ENCODE measurements at places on chromosomes 12 and 14. TPM values are rescaled to one million over a fixed set of nuclear protein-coding genes. Genes with fewer than 3 reads are reported as not detected.
A peak's percentile ranks its signal among the peaks of the same experiment; 100 is the strongest.

GRCh38 chr14:49581209-49582112, 4.7 kb downstream of the RPS29 start:
- no peak for DNase-seq

DNA sequence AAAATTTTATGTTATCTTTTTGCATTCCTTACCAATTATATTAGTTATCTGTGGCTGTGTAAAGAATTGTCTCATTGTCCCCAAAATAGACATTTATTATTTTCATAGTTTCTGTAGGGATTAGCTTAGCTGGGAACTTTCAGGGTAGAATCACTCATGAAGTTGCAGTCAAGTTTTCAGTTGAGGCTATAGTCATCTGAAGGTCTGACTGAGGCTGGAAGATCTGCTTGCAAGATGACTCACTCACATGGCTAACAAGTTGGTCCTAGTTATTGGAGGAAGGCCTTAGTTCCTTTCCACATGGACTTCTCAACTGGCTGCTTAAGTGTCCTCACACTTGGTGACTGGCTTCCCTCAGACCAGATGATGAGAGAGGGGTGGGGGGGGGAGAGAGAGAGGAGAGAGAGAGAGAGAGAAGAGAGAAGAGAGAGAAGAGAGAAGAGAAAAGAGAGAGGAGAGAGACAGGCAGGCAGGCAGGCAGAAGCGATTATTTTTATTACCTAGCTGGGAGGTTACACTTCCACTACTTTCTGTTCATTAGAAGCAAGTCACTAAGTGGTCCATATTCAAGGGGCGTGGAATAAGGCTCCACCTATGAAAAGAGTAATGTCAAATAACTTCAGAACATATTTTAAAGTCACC, 6.4 kb downstream of the AP5M1 start:
- no peak for DNase-seq

DNA sequence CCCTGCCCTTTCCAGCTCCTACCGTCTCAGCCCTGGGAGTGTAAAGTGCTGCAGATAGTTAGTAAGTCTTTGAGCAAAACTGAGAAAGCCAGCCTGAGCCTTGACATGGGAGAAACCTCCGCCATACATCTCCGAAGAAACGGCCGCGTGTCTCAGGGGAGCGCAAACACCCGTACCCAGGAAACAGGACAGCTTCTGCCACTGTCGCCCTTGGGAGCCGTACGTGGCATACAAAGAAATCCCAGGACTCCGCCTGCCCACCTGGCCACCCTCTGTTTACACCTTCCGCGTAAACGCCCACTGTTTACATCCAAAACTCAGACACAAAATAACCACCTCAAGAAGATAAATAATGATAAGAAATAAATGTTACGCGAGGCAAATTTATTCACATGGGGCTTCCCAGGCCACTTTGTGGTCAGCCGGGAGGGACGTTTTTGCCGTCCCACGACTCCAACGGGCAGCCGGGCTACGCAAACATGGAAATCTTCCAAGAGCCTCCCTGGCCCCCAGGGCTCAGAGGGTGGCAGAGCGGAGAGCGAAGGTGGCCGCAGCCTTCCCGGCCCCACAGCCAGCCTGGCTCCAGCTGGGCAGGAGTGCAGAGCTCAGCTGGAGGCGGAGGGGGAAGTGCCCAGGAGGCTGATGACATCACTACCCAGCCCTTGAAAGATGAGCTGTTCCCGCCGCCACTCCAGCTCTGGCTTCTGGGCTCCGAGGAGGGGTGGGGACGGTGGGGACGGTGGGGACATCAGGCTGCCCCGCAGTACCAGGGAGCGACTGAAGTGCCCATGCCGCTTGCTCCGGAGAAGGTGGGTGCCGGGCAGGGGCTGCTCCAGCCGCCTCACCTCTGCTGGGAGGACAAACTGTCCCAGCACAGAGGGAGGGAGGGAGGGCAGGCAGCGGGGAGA, at the start of gene BDKRB2:
BDKRB2 (plus strand) TSS at position 689 of the 908 bp plus-strand sequence. CDS start 32,269 bp downstream, outside the sequence.
- DNase-seq, result peak; percentile 88

DNA sequence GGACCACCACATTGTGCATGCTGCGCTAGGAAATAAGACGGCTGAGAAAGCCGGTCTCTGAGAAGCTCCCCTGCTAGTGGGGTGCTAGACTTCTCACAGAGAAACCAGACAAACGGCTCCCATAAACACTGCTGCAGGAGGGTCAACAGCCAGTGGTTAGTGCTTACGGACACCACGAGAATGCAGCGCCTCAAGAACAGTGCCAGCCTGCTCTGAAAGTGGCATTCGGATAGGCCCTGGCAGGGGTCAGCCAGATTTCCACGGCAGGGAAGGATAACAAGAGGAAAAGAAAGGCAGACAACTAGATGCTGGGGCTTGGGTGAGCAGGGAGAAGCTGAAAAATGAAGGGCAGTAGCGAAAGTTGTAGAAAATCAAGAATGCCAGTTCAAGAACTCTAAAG, 26.4 kb downstream of the PPTC7 start:
- no peak for DNase-seq

MGP gene
- total RNA-seq, result not detected

STAC3 gene
- 594 TPM for total RNA-seq

DNA sequence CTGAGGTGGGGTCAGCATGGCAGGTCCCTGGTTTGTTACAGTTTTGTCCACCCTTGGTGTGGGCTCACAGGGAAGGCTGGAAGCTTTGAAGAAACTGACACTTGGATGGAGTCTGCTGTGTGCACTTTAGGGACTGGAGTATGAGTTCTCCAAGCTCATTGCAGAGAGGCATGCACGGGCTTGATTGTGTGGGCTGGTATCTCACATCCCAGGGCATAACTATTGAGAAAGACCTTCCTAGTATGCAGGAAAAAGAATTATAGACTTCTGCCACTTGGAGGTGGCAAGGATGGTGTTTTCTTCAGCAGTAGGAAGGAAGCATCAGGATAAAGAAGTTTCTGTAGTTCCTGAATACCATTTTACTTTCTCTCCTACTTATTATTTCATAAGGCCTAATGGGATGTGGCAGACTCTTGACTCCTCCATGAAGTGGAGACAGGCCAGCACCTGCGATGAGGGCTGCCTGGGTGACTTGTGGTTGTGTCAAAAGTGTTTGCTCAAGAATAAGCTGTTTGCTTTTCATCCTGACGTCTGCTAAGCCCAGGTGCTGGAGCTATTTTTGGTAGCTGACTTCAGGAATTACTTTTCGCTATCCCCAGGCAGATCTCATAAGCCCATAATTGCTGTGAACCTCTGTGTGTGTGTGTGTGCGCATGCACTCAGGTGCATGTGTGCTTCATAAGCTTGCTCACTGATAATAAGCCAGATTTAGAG, 125.8 kb downstream of the KTN1 start:
- DNase-seq, result peak; percentile 26

- DNase-seq, result no peak
Measured at GRCh38 chr14:53022593-53022992, 71.7 kb upstream of the FERMT2 start.

DNA sequence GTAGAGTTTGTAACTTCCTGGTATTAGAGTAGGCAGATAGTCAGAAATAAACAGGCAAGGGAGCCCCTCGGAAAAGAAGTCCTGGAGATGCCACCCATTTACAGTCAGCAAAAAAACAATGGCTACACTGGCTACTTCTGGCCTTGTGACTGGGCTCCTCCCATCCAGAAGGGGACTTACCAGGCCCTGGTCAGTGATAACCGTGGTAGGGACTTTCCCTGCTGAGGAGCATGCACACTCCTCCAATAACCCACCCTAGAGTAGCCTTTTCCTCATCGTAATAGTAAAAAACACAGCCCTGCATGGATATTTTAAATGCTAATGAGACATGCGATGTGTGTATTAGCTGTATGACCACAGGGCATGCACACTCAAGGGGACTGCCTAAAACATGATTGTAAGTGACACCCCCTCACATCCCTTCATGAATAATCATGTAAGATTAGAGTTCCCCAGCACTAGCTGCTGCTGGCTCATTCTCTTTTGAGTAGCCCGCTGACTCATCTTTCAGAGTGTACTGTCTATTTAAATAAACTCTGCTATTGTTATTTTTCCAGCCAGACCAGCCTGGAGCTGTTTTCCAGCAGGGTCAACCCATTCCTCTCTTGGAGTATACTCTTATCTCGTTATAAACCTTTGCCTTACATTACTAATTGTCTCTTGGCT, 413.8 kb upstream of the TMTC1 start:
- peak; percentile 18 for DNase-seq

GRCh38 chr12:110001596-110001995, 2.4 kb downstream of the ANKRD13A start:
- no peak for DNase-seq

GRCh38 chr14:100079726-100080005, 14.4 kb downstream of the EVL start:
- no peak for DNase-seq

CCDC92 gene
- 21.1 TPM for total RNA-seq

CIT gene
- 4.7 TPM for total RNA-seq

- peak; percentile 65 for DNase-seq
Measured at GRCh38 chr12:98424726-98425401, 90.5 kb upstream of the TMPO start.

- no peak for DNase-seq
Measured at GRCh38 chr14:83594874-83595273, 1935.1 kb upstream of the FLRT2 start.

DNA sequence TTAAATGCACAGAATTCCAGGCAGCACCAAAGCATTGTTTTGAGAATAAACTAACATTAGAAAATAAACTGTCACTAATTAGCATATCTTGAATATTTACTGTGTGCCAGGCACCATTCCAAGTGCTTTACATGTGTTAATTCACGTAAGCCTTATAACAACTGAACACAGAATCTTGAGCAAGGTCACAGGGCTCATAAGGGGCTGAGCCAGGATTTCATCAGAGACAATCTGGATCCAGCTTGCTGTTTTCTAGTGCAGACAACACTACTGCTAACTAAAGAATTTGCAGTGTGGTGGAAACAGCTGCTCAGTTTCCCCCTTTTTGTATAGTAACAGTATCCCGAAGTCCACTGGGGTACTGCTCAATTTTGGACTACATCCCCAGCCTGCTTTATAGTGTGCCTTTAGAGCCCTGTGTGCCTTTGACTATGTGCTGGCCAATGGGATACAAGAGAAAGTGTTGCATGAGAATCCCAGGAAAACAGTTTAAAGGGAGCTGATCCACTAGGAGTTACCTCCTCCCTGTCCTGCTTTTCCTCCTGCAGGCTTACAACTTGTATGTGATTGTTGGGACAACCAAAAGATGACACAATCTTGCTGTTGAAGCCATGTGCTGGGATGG, 36.0 kb upstream of the RMST start:
- DNase-seq, result no peak

KRT3 gene
- not detected for total RNA-seq

KLRC1 gene
- not detected for total RNA-seq

DNA sequence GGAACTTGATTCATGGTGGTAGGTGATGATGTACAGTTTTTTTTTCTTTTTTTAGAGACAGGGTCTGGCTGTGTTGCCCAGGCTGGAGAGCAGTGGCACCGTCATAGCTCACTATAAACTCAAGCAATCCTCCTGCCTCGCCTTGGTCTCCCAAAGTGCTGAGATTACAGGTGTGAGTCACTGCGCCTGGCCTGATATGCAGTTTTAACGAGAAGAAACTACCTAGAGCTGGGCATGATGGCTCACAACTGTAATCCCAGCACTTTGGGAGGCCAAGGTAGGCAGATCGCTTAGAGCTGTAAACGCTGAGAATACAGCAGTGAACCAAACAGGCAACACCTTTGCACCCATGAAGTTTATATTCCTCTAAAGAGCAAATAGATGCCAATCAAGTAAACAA, 13.0 kb upstream of the VPS37B start:
- DNase-seq, result no peak

DNA sequence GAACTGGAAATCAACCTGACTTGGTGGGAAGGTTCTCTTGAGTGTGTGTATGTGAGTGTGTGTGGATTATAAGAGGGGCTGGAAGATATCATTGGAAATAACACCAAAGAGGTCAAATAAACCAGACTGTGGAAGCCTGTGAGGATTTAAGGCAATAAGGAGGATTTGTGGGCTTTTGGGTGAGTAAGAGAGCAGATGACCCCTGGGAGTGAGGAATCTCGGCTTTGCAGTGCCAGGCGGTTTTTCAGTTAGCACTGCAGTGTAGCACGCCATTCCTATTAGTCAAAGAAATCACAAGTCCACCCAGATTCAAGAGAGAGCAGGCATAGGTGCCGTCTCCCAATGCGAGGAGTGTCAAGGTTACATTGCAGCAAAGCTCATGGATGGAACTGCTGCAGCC, 63.3 kb downstream of the CALM1 start:
- DNase-seq, result no peak

DNA sequence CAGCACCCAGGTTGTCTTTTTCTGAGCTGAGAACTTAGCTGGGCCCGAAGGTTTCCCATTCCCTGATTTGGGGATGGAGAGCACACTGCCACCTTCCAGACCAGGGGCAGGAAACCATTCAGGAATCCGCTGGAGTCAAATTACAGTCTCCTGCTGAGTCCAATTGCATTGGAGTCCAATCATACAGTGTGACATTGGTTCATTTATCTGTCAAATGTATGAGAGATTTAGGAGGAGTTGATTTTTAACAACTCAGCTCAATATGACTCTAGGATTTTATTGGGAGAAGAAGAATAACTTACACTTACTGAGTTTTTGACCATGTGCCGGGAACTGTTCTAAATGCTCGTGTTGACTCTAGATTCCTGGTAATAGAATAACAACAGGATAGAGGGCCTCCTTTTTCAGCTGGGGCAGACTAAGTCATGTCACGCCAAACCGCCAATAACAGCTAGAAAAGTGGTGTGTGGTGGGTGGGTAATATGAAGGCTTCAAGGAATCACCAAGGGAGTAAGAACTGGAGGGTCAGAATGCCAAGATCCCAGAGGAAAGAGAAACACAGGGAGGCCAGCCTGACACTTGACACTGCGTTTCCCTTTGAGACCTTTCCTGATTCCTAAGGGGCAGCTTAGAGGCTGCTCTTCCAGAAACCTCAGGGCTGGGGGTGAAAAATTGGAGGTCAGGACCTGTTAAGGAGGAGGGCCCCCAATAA, 11.5 kb downstream of the SYNDIG1L start:
- DNase-seq, result no peak

PSME1 gene
- total RNA-seq, result 428 TPM

LMO3 gene
- 50.6 TPM for total RNA-seq

CD27 gene
- total RNA-seq, result not detected

All from myocyte (in vitro differentiated cells).